ENCODE measurements at places on chromosomes 13 and 19.

- no peak for DNase-seq
Measured at GRCh38 chr19:43548706-43549105, 15.7 kb downstream of the ZNF575 start.

DNA sequence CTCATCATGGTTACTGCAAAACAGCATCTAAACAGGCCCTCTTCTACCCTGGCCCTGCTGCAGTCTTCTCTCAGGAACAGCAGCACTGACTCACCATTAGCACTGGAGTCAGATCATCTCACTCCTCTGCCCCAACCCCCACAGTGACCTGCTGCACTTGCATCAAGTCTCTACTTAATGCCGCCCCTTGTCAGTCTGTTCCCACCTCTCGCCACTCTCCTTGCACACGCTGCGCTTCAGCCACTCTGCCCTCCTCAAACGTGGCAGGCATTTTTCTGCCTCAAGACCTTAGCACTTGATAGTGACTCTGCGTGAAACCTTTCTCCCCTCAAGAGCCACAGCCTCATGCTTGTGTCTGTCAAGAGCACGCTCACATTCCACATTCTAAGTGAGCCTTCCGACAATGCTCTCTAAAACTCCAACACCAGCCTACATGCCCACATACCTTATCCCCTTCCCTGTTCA is 22.1 kb downstream of the MIPEP start:
- no peak for DNase-seq

DNA sequence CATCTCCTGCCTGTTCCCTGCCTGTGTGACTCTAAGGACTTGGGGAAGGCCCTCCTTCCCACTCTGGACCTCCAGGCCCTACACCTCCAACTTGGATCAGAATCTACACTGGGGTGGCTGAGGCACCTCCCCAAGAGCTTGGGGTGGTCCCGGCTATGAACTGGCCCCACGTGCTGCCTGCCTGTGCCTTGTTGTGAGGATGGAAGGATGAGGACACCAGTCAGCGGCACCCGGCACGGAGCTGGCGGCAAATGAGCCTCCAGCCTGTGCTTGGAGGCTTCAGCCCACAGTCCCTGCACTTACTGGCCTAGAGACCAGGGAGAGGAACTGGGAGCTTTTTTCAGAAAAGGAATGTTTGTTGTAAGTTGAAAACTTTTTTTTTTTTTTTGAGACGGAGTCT is 8.5 kb downstream of the AKAP8 start:
- DNase-seq = no peak

- DNase-seq = no peak
Measured at GRCh38 chr13:32663660-32664059, 77.4 kb downstream of the PDS5B start.

GRCh38 chr19:50659318-50660087 is 10.3 kb downstream of the C19orf81 start:
- no peak for DNase-seq
